ENCODE measurements at places on chromosomes 3 and 15.

DNA sequence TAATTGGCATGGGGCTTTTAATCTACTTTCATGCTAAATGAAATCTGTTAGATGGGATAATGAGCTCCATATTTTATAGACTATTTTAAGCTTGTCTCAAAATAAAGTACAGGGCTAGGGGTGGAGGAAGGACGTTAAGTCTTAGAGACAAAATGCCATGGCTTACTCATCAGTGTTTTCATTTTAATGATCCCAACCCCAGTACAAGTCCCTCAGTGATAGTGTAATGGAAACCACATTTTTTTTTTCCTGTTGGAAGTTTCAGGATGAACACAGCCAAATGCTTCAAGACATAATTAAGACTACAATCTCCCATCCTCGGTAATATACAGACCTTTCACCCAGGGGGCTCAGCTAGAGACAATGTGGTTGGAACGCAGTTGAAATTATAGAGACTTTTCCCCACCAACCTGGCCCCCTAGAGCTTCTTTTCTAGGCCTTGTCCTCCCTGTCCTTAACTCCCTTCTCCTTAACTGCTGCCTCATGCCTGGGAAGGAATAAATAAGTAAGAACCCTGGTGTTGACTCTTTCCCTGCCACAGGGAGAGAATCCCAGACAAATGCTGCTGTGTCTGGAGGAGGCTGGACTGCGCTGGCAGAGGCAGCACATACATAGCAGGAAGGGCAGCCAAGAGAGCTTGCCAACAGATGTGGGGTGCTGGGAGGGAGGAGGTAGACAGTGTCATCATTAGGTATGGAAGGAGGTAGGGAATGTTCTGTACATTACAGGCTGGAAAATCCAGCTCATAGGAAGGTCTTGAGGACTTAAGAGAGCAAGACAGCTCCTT, 115.4 kb upstream of the ROPN1 start:
- DNase-seq, result peak; percentile 50

DNA sequence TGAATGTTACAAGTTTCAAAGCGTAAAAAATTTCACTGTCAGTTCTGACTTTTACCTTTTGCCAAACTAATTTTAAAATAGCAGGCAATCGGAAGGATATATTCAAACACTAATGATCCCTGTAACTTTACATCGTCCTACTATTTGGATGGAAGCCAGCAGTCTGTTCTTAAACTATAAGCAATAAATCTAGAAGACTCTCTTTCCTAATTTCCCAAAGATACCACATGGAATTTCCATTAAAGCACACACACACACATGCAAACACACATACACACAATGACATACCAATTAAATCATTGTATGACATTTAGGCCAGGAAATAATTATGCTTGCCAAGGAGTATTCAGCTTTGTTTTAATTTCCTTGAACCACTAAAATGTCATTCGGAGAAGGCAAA, 32.0 kb downstream of the IL17RD start:
- no peak for DNase-seq

DNA sequence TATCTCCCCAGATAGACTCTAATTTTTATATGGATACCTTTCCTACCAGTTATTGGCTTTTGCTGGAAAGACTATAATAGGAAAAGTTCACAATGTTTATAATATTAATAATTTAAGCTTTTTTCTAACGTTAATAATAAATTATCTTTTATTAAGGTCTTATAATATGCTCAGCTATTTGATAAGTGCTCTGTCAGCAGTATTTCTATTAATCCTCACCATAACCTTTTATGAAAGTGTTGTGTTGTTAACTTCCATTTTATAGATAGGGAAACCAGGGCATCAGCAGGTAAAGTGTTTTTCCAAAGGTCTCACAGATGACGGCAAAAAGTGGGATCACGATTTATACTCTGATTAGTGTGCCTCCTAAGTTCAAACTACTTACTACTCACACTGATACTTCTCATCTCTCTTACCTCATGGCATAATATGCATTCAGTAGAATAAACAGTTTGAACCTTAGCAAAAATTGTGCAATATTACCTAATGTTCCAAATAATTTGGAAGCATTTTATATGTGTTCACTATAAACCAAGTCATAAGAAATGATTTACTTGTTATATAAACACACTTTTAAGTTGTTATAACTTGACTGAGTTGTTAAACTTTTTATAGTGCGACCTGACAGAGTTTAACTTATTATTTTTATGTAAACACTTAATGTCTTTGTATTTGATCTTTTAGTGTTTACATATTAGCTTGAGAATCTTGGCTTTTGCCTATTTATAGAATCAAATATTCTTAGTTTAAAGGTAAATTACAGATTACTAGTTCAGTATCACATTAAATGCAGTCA, 274.9 kb upstream of the DCBLD2 start:
- no peak for DNase-seq

DNA sequence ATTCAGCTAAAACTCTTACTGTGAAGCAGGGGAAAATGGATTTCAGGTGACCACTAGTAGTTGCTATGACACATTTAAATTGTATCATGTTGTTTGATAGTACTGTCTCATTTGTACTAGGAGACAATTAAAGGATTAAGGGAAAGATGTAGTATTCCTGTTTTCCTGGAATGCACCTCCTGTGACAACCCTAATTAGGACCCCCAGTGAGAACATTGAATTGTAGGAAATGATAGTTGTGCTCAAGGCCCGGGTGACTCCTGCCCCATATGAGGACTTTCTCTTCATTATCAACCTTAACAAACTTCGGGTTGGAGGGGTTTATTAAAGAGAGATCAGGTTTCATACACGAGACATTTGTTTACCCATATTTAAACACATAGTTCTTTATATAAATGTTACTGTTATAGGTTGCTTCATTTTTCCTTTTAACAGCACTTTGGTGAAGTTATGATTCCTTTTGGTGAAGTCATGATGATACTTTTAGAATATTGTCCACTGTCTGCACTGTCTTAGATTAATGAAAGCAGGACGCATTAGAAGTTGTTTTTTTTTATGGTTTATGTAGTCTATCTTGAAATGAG, 392.6 kb upstream of the NAALADL2 start:
- DNase-seq, result no peak

GRCh38 chr3:111325160-111325718, 216.8 kb upstream of the CD96 start:
- DNase-seq, result peak; percentile 38

DNA sequence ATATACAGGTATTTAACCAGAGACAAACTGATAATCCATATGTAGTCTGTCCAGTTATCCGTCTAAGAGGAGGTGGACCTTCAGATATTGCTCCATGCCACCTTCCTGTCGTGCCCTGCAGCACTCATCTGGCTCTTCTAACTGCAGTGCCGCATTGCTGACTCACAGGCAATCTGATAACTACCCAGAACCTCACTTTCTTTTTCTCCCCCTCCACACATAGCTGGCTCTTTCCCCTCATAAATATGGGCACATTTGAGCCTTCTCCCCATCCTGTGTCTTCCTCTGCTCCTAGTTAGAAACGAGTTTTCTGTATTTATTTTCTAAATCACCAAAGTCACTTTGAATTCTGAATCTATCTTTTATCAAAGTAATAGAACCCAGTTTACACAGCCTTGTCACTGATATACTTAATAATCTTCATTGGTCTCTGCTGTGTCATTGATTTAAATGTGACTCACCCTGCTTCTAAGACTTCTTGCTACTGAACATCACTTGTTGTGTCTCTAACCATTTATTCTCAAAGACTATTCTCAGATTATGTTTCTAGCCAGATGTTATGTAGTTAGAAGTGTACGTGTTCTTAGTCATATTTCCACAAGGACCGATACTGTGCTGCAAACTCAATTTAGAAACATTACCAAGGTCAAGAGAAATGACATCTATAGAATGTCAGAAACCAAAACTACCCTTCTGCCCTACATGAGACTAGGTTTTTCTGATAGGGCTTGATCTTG, 17.4 kb upstream of the KCNMB2 start:
- DNase-seq, result peak; percentile 29

DNA sequence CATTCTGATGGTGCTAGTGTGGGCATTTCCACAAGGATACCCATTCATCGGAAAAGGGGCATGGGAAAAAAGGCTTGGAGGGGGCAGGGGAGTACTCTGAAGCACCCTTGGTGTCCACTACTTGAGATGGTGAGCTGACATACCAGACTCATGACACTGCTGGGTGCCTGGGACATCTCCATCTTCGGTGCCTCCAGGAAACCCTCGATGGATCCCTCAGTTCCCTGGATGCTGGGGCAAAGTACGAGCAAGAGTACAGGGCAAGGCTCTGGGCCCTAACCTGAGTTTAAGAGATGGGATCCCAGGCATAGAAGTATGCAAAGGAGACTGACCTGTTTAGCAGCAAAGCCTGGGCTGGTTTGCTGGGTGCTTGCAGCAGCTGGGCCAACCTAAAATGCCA, 5.2 kb upstream of the IP6K1 start:
- no peak for DNase-seq

GRCh38 chr3:152230370-152230769, 38.4 kb upstream of the MBNL1 start:
- no peak for DNase-seq

- no peak for DNase-seq
These were observed 96.2 kb upstream of the TRPM1 start for GRCh38 chr15:31197497-31198414.

GRCh38 chr15:95868450-95868849, 462.1 kb upstream of the NR2F2 start:
- no peak for DNase-seq

DNA sequence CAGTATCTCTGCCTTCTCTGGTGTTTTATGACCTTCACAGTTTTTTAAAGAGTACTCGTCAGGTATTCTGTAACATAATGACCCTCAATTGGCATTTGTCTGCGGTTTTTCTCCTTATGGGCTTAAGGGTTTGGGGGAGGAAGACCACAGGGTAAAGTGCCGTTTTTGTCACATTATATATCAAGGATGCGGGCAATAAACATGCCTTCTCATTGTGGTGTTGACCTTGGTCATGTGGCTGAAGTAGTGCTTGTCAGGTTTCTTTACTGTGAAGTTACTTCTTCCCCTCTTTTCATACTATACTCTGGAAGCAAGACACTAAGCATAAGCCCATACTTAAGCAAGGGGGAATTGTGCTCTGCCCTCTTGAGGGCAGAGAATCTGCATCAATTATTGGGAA, 16.6 kb downstream of the CAPN3 start:
- DNase-seq, result no peak

- DNase-seq, result peak; percentile 92
These were observed 46.8 kb downstream of the MYO5A start for GRCh38 chr15:52481915-52482314.

DNA sequence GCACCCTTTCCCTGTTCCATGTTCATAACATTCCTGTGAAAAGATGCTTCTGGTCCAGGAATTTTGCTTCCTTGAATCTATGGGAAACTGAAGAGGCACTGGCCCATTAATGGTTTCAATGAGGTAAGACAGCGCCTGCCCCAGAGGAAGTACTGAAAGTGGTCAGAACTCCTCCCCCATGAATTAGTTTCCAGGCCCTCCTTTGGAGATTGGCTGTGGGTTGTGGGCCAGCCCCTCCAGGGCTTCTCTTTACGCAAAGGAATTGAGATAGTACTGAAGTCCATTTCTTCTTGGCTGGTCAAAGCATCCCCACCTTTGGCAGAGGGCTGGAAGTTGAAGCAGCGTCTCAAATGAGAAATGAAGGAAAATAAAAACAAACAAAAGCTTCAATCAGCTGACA, 175.5 kb downstream of the POLR2M start:
- no peak for DNase-seq

- DNase-seq, result no peak
These were observed 5.7 kb upstream of the SLC6A11 start for GRCh38 chr3:10810376-10810775.

GRCh38 chr15:80587816-80588456, 107.2 kb upstream of the ABHD17C start:
- DNase-seq, result peak; percentile 76

- no peak for DNase-seq
These were observed 404.2 kb upstream of the CDIN1 start for GRCh38 chr15:36175186-36175740.

DNA sequence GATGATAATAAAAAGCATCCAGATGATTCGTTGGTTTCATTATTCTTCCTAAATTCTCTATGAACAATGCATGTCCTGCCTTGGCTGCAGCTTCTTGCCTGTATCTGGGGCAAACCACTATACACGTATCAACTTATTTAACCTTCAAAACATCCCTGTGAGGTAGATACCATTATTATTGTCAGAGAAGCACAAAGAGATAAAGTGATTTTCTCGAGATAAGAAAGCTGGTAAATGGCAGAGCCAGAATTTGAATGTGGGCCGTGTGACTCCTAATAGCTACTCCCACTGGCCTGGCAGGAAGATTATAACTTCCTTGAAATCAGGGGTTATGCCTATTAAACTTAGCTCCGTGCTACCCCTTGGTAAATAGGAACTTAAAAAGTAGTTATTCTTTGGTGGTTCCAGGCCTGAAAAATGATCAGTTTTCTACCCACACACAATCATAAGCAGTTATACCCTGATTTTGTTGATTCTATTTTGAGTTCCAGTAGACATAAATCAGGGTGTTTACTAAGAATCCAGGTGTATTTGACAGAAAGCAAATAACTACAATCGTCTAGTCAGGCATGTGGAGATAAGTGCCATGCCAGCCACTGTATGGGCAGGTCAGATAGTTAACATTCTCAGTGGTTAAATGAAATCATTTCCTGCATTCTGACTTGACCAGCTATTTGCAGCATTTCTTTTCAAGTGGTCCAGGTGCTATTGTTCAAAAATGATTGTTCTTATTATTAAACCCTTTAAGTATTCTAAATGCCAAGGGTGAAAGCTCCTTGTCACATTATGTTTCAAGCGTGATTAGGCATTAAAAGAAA, 99.2 kb upstream of the LRRN1 start:
- DNase-seq, result peak; percentile 87

GRCh38 chr3:195587824-195588223, 4.1 kb upstream of the APOD start:
- no peak for DNase-seq

GRCh38 chr15:39154776-39155175, 426.1 kb upstream of the THBS1 start:
- DNase-seq, result no peak

- DNase-seq, result no peak
These were observed 29.0 kb downstream of the IL17RD start for GRCh38 chr3:57135964-57136719.

GRCh38 chr3:43294975-43295374, 8.6 kb downstream of the SNRK start:
- peak; percentile 18 for DNase-seq

GRCh38 chr3:129429080-129429451, 630 bp upstream of the EFCAB12 start:
- DNase-seq, result peak; percentile 46

DNA sequence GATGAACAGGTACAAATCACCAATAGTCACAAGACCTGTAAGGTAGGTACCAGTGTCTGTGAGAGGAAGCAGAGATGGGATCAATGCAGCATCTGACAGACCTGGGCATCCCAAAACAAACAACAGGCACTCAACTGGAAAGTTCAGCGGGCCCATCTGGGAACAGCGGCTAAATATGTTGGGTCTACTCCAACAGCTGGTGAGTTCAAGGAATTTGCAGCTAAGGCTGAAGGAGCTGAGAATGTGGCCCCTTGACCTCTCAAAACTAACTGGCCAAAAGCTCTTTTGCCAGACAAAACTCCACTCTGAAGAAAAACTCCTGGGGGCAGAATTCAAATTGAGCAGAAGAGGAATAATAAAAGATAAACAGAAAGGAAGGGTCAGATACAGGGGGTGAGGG, 24.4 kb downstream of the AVEN start:
- DNase-seq, result peak; percentile 64
